NCI-H2081 (cell line): ENCODE measurements at places on chromosomes 12 and 14.
A peak's percentile ranks its signal among the peaks of the same experiment; 100 is the strongest.

GRCh38 chr14:105562713-105563346, 36.4 kb downstream of the TMEM121 start:
- no peak for DNase-seq

DNA sequence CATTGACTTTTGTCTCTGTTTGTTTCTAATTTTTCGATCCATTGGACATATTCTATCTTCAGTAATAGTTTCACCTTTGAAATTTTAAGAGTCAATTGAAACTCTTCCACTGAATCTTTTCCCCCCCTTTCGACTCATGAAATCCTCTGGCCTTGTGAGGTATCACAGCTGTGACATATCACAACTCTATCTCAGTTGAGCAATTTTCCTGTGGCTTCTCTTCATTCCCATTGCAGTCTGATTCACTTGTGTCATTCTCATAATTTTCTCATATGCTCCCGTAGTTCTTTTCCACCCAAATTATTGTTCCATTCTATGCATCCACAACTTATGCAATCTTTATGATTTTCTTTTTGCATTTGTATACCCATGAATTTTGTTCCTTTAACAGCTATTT, 261.6 kb downstream of the DACT1 start:
- no peak for DNase-seq

- no peak for DNase-seq
Measured at GRCh38 chr14:62030387-62030786, 268.2 kb downstream of the SNAPC1 start.

GRCh38 chr12:49558526-49558925, 9.4 kb downstream of the MCRS1 start:
- no peak for DNase-seq

DNA sequence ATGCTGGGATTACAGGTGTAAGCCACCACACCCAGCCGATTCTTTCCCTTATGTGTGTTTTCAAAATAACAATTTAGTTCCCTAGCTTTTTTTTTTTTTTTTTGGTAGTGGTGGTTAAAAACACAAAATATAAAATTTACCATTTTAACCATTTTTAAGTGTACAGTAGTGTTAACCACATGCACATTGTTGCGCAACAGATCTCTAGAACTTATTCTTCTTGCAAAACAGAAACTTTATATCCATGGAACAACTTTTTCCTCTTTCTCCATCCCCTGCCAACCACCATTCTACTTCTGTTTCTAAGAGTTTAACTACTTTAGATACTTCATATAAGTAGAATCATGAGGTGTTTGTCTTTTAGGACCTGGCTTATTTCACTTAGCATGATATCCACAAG, 1.1 kb upstream of the NDUFA12 start:
- DNase-seq: no peak

- no peak for DNase-seq
Measured at GRCh38 chr12:123475246-123475703, 17.3 kb downstream of the SNRNP35 start.

- no peak for DNase-seq
Measured at GRCh38 chr14:49478784-49479183, 107.4 kb downstream of the RPS29 start.

GRCh38 chr12:126770188-126770587, 1496.8 kb upstream of the TMEM132C start:
- DNase-seq: no peak

- no peak for DNase-seq
Measured at GRCh38 chr12:88245905-88246304, 103.8 kb downstream of the TMTC3 start.

GRCh38 chr14:75859746-75860145, 122.0 kb downstream of the TGFB3 start:
- DNase-seq: no peak

- no peak for DNase-seq
Measured at GRCh38 chr12:106170285-106170684, 31.5 kb upstream of the NUAK1 start.

GRCh38 chr14:89320381-89321000, 96.5 kb downstream of the FOXN3 start:
- no peak for DNase-seq

DNA sequence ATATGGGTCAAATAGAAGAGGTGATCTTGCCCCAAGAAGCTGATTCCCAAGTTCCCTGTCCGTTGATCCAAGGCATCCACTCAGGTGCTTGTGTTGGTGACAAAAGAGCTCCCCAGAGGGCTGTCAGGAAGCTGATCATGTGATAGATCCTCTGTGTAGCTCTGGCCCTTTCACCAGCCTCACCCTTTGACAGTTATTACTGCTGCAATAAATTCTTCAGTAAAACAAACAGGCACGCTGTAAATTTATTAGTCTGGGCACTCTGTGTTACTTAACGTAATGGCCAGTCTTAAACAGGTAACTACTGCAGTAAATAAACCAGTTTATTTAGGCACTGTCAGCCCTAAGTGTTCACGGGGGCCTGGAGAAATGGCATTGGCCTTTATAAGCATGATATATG, 473.9 kb downstream of the BCL11B start:
- DNase-seq: no peak

- DNase-seq: no peak
Measured at GRCh38 chr14:101879529-101880336, 84.6 kb upstream of the DYNC1H1 start.

- no peak for DNase-seq
Measured at GRCh38 chr14:75279763-75280290, 1.2 kb downstream of the FOS start.

- no peak for DNase-seq
Measured at GRCh38 chr14:35826952-35827416, 846 bp downstream of the BRMS1L start.

GRCh38 chr14:33114331-33114730, 175.7 kb downstream of the NPAS3 start:
- no peak for DNase-seq

- peak; percentile 11 for DNase-seq
Measured at GRCh38 chr12:3313675-3314663, 177.0 kb upstream of the PRMT8 start.

- DNase-seq: no peak
Measured at GRCh38 chr12:119461636-119462214, 127.2 kb downstream of the CCDC60 start.

DNA sequence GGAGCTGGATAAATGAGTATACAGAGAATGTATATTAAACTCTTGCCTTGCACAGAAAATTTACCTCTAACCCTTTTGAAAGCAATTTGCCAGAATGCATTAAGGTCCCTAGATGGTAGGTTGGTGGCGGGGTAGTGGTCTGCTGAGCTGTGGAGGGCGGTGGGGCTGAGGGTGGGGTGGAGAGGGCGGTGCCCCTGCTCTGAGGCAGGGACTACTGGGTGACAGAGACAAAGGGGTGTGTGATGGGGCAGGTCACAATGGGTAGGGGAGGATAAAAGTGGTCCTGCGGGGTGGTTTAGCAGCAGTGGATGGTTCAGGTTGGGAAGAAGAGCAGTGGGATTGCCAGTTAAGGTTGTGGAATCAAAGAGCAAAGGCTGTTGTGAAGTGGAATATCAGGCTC, at the start of gene GARIN6:
Gene GARIN6, plus strand, starts transcription at position 301 of the 400 bp plus-strand sequence. CDS start 422 bp downstream, outside the sequence.
- DNase-seq: no peak

- DNase-seq: no peak
Measured at GRCh38 chr14:54312166-54312801, 84.5 kb upstream of the CDKN3 start.

GRCh38 chr14:54881235-54881760, 21.3 kb downstream of the GCH1 start:
- no peak for DNase-seq

DNA sequence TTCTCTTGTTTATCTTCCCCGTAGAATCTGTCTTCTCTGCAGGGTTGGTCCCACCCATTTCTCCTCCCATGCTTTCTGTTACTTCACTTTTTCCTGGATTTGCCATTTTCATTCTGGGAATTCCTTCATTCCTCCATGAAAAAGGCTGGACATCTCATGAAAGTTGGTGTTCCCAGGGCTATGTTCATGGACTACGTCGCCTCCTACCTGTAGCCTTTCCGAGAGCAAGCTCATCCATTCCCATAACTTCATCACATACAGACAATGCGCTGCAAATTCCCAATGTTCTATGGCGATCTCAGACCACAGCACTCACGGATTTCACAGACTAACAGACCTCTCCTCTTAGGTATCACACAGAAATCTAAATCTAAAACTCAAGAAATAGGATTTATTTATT, 217.1 kb downstream of the EXOC5 start:
- no peak for DNase-seq

DNA sequence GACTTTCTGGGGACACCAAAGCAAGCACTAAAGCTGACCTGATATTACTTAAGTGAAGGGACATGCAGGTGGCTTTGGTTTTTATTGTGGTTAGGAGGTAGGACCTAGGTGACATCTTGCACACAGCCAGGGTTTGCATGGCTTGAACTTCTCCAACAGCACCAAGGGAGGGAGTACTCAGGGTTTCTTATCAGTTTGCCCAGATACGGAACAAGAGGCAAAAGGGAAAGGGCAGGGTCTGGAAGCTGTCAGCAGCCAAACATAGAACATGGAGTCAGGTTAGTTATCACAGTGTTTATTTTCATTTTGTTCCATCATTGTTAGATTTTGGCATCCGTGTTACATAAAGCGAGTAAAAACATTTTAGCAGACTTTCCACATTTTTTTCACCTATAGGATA, 186.3 kb upstream of the CLEC14A start:
- DNase-seq: no peak

DNA sequence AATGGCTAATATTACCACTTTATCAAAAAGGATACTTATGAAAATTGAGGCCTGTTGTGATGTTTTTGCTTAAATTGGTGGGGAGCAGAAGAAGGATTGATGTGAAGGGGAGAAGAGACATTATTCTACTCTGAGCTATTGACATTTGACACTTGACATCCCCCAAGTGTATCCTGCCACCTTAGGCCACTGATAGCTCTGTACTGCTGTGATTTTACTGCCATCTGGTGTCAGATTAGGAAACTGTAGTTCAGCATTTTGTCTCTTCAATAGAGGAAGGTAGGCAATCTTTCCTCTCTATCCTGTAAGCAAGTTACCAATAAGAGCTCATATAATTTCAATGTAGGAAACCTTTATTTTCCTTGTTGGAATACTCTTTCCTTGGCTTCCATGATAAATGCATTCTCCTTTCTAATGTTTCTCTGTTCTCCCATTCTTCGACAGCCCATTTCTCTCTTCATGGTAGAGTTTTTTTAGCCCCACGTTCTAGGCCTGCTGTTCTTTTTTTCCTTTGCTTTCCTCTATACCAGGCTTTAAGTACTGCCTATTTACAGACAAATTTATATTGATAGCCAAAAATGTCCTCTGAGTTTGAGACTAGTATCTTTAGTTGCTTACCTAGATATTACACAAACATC, 46.3 kb downstream of the PPHLN1 start:
- peak; percentile 60 for DNase-seq

DNA sequence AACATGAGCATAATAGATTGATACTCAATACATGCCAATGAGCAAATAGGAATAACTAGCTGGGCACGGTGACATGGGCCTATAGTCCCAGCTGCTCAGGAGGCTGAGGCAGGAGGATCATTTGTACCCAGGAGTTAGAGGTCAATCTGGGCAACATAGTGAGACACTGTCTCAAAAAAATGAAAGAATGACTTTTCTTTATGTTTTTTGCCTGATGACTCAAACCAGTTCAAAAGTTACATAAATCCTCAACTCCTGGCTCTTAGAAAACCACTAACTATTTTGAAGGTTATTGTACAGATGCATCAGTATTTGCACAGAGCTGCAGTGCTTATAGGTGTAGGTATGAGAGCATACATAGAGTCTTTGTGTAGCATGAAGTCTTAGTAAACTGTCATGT, 219.2 kb upstream of the RGS6 start:
- DNase-seq: no peak

- DNase-seq: peak; percentile 16
Measured at GRCh38 chr14:68088451-68088854, 268.9 kb downstream of the RAD51B start.

DNA sequence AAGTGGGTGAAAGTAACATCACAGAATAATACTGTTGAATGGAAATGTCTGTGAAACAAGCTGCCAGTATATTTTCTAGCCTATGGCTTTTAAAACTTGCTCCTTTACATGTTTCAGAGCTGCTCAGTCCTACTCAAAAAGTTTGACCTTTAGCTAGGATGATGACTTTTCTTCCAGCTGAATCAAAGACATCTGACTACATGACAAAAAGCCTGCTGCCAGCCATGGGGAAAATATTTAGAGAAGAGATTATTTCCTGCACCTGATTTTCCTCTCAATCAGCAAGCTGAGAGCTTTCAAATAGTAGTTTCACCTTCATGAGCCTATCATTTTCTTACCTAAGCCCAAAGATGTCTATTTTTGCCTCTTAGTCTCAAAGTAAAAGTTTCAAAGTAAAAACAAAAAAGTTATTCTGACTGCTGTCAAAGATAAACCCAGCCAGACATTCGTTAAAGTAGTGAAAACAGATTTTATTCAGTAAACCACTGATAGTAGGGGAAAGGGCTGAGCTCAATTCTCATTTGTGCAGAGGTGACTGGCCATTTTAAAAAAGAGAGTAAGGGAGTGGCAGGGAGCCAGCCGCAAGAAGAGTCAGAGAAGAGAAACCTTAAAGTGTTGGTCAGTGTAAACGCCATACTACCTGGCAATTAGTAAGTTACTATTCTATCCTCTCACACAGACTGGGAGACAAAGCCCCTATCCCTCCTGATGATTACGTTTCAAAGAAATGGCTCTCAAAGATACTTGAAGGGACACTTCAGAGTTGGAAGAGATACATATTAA, 2.2 kb downstream of the ATP6V1D start:
- DNase-seq: no peak

GRCh38 chr14:92633724-92634123, 114.7 kb downstream of the LGMN start:
- no peak for DNase-seq

GRCh38 chr12:109098651-109099050, 1.3 kb downstream of the UNG start:
- DNase-seq: no peak

DNA sequence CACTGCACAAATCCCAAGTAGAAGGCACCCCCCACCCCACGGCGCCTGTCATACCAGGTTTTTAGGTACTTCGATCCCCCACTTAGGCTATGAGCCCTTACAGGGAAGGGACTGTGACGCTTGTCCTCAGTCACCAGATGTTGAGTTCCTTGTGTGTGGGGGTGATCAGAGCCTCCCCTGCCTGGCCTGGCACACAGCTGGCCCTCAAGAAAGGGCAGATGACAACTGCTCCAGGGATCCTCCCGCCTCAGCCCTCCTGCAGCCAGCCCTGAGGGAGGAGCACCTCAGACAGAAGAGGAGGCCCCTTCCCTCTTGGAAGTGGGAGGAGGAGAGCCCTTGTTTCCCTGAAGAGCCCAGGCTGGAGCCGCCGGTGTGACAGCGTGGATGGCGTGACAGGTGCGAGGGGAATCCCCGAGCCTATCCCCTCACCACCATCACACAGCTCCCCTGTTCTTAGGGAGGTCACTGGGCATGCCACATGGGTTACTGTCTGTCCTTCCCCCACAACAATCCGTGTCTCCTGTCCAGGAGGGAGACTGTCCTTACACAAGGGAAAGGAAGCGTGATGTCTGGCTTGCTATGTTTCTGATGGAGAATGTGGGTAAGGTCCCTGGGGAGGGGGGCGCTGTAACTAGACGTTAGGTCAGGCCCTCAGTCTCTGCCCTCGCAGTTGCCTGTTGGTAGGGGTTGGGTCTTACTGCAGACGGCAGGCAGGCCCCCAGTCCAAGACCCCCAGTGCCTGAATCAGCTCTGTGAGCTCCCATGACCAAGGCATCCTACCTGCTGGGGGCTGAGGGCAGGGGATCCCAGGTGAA, 31.4 kb downstream of the P2RX4 start:
- no peak for DNase-seq
